ENCODE measurements at places on chromosomes 16 and 17.

DNA sequence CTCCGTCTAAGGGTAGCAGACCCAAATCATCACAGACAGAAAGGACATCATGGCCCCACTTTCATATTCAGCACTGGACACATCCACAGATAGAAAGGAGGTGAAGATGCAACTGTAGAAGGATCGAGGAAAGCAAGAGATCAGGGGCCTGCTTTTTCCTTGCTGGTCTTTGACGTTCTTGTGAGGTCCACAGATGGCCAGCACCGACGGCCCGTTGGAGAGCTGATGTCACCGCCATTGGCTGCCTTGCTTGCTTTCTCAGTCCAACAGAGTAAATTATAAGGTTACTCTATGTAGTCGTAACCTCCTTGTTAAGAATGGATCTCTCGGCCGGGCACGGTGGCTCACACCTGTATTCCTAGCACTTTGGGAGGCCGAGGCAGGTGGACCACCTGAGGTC is 5.1 kb upstream of the RBFOX3 start:
- no peak for DNase-seq

- no peak for DNase-seq
Observed at GRCh38 chr17:64750478-64750877, 88.4 kb upstream of the SMURF2 start.

- no peak for DNase-seq
Observed at GRCh38 chr17:80028030-80028429, 7.6 kb downstream of the TBC1D16 start.

GRCh38 chr16:177394-177822 is 928 bp downstream of the HBA1 start:
- DNase-seq: no peak

DNA sequence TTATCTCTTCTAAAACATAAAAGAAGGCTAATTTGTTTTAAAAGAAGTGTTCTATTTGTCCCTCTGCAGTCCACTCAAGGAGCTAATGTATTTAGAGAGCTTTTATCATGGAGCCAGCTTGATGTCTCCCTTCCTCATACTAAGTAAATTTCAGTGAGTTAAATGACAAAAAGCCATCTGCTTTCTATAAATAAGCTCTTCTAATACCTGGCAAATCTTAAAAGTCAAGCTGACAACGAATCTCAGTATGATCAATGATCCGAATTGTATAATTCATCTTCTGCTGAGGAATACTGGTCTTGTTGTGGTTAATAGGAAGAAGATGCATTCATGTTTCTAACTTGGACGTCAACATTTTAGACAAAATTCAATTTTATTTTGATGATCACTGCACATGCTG is 1390.7 kb downstream of the CDH8 start:
- no peak for DNase-seq

GRCh38 chr17:68562736-68563135 is 38.4 kb downstream of the FAM20A start:
- DNase-seq: no peak

DNA sequence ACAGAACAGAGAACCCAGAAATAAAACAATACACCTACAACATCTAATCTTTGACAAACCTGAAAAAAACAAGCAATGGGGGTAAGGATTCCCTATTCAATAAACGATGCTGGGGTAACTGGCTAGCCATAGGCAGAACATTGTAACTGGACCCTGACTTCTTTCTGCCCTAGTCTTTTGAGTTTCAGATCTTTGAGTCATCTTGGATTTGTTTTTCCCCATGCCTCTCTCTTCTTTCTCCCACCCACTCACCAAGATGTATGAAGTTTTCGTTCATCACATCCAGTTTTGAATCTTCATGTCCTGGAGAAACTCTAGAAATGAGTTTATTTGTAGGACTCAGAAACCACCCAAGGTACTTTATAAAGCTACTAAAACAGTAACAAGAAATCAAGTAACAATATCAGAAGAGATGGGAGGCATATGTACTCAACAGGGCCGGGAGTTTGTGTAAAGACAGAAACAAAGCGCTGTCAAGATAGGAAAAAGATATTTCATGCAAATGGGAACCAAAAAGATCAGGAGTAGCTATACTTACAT is 39.0 kb downstream of the HSD17B2 start:
- no peak for DNase-seq

GRCh38 chr16:30976486-30976885 is 8.5 kb upstream of the HSD3B7 start:
- DNase-seq: no peak

- no peak for DNase-seq
Observed at GRCh38 chr16:71369494-71369893, 11.0 kb downstream of the CALB2 start.

GRCh38 chr16:13453938-13454553 is 465.9 kb upstream of the ERCC4 start:
- DNase-seq: no peak

DNA sequence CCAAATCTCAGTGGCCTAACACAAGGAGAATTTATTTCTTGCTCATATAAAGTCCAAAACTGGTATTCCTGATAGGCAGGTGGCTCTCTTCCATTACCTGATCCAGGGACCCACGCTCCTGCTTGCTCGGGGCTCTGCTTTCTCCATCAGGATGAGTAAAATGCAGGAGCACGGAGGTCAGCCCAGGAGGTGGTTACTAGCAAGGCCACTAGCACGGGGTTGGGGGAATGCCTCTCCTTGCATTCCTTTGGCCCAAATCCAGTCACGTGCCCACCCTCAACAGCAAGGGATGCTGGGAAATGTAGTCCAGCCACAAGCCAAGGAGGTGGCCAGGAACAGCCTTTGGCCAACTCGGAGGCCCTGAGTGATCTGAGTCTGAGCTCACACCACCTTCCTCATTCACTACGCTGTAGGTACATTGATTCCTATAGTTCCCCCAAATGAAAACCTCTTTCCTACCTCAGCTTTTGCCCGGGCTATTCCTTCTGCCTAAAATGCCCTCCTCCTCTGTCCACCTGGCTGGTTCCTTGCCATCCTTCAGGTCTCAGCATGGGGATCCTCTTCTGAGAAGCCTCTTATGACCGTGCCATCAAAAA is 38.3 kb upstream of the HAPSTR1 start:
- DNase-seq: peak; percentile 35
